ENCODE measurements at places on chromosomes 4 and X.

DNA sequence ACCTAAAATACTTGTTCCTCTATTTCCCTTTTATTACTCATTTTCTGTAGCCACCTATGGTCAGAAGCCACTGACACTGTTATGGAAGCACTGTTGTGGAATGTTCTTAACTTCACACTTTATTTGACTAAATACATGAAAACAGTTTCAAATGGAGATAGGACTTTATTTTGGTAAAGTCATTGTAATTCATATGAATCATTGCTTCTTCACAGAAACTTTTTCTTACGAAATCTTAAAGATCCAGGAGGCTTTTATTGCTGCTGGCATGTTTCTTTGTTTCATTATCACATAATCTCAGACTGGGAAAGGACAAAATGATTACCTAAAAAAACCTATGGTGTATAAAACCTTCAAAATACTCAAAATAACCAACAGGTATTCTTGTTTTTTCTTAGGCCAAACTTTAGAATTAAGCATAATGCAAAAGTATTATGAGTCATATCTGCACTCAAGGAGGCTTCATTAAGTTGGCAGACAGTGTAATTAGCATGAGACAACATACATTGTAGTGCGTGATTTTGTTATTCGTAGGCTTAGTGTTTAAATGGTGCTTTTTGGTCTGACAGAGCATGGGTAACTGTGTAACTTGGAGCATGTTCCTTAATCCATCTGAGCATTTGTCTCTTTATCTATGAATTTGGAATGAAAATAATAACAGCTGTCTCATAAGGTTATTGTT is 58.0 kb downstream of the SH3BGRL start:
- DNase-seq: no peak

- no peak for DNase-seq
These were observed 87.0 kb downstream of the ZNF827 start for GRCh38 chr4:145851511-145852201.

DNA sequence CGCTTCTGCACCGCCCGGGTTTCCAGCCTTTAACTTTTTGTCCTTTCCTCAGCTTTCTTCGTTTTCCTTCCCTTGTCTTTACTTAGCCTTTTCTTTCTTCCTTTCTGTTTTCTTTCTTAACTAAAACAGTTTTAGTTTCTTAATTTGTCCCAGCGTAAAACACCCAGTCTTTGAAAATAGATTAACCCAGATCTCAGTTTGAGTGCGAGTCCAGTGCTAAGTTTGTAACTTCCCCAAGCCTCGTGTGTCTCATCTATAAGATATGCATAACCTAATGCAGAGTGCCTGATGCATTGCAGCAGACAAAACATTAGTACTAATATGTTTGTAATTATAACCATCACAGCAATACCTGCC is 460 bp upstream of the GEMIN8 start:
- DNase-seq: no peak

GRCh38 chr4:16196482-16197393 is 29.5 kb downstream of the TAPT1 start:
- DNase-seq: no peak

GRCh38 chrX:23008431-23009099 is 8.8 kb downstream of the DDX53 start:
- DNase-seq: no peak

GRCh38 chr4:152310257-152310656 is 225.6 kb downstream of the FBXW7 start:
- no peak for DNase-seq

- DNase-seq: no peak
These were observed 23.5 kb downstream of the TMEM31 start for GRCh38 chrX:103734125-103734760.

- no peak for DNase-seq
These were observed 25.9 kb upstream of the ZNF718 start for GRCh38 chr4:98386-98785.

DNA sequence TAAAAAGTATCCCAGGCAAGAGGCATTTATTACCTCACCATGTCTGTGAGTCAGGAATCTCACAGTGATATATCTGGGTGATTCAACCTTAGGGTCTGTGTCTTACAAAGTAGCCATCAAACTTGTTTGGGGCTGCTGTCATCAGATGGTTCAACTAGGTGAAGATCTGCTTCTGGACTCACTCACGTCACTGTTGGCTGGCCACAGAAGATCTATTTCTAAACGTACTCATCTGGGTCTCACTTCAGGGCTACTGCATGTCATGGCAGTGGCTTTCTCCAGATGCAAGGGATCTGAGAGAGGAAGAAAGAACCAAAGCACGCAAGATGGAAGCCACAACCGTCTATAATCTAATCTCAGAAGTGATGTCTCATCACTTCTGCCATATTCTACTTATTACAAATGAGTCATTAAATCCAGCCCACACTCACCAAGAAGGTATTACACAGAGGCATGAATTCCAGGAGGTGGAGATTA is 267.8 kb upstream of the ANKRD50 start:
- DNase-seq: no peak

DNA sequence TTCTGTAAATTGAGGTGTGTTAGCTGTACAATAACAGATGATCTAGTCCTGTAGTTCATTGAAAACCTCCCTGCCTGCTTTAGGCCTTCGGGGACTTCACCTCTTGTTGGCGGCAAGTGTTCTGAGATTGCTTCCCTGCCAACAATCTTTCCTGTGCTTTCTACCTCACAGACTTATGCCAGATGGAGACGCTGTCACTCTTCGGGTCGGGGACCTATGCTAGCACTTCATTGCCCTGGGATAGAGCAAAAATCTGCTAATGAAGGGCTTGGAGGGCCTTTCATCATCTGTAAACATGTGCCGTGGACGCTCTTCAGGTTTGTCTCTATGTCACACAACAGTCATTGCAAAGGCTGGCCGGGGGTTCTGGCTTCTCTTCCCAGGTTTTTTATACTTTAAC is 4.7 kb upstream of the PDLIM3 start:
- no peak for DNase-seq

GRCh38 chrX:150547375-150548115 is 20.9 kb upstream of the MTM1 start:
- no peak for DNase-seq

- DNase-seq: peak; percentile 38
These were observed 58.5 kb upstream of the CLCN4 start for GRCh38 chrX:10098270-10098713.

DNA sequence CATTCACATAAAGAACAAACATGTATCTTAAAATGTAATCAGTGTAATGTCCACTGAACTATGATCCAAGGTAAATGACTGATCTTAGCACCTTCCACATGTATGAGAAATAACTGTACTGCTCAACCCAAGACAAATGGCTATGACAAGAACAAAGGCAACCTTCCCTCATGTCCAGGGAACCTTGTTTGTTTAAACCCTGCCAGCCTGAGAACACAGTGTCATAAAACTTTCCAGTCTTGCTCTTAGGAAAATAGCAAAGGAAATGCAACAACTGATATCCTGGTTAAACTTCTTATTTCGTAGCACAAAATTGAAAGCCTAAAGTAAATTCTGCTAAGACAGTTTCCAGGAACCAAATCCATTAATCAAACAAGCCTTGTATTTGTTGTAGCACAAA is 494.3 kb downstream of the IL15 start:
- DNase-seq: no peak

DNA sequence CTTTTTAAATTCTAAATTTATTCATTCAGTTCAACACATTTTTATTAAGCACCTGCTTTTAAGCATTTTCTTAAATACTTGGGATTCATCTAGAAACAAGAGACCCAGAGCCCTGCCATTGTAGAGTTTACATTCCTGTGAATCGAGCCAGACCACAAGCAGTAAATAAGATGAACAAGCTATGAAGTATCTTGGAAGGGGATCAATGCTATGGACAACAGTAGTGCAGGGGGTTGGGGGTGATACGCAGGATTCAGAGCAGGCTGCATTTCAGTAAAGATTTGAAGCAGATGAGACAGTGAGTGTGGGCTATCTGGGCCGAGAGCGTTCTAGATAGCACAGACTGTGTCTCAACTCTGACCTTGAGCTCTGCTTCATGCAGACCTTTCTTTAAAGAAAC is 35.1 kb downstream of the CLDN22 start:
- no peak for DNase-seq

DNA sequence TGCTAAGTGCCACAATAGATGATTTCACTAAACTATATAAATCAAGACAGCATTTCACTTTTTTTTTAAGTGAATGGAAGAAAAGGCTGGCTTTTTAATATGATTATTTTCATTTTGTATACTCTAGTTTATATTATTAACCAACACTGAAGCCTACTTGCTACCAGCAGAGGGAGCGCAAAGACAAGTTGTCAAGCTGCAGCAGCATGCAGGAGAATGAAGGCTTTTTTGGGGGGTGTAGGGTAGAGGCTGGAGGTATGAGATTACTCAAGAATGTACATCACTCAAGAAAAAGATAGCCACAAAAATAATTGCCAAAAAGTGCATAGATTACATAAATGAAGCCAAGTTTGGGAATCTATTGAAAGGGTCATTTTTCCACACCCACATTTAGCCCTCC is 519.5 kb downstream of the FGF13 start:
- no peak for DNase-seq

DNA sequence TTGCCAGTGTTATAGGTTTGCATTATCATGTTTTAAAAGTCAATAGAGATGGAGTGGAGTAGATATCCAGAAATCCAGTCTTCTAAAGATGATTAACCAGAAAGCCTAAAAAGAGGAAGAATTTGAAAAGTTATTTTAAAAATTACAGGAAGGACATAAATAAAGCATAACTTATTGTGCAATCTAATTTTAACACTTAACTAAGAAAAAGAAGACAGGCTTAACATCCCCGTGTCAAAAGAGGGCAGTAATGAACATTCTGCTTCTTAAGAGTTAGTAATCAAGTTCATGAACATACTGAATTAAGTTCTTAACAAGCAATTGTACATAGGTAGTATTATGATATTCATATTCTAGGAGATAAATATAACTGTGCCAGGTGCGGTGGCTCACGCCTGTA is 39.3 kb downstream of the ELF2 start:
- DNase-seq: no peak

DNA sequence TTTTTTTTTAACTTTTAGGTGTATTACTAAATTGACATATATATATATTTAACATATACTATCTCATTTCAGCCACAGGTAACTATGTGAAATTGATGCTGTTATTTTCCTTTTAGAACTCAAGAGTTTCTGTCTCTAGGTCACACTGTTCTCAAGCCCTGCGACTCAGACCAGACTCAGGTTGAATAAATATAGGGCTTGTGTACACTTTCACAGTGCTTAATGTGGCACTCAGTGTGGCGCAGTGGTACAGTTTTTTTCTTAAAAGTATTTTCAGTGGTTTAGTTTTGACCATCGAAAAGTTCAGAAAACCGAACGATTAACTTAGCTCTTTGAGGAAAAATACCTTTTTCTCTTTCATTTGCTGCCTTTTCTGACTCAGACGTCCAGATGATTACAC is 24.7 kb downstream of the PACRGL start:
- no peak for DNase-seq

DNA sequence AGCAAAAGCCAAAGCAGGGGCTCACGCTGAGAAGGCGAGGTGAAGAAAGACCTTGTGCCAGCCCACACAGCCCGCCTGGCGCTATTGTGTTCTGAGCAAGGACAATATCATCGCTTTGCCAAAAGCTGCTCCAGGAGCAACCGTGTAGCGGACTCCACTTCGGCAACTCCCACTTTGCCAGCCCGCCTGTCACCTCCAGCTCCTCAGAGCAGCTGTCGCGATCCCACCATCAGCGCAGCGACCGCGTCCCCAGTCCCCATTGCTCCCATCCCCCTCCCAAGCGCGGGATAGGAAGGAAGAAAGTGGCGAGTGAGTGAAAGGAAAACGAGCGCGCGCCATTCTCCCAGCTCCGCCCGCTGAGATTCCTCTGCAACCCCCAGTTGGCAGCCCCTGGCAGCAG is 759 bp downstream of the ZC4H2 start:
- no peak for DNase-seq

- DNase-seq: peak; percentile 5
These were observed 133.1 kb downstream of the CORIN start for GRCh38 chr4:47704693-47705325.

DNA sequence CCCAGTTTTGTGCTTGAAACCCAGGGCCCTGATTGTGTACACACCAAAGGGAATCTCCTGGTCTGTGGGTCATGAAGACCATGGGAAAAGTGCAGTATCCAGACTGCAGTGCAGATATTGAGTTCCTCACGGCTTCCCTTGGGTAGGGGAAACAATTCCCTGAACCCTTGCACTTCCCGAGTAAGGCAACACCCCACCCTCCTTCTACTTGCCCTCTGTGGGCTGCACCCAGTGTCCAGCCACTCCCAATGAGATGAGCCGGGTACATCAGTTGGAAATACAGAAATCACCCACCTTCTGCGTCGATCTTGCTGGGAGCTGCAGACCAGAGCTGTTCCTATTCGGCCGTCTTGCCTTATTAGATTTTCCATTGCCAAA is 134.2 kb downstream of the FNIP2 start:
- DNase-seq: no peak

DNA sequence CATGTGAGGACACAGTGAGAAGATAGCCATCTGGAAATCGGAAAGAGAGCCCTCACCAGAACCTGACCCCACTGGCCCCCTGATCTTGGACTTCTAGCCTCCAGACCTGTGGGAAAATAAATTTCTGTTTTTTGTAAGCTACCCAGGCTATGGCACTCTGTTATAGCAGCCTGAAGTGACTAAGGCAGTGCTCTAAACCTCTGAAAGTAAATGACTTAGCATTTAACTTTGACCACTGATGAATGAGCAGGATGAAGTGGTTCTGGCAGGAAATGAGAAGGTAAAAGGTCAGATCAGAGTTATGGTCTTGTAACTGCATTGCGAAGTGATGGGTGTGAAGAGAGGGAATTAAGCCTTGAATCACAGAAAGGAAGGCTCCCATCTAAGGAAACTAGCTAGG is 17.0 kb downstream of the GPAT3 start:
- no peak for DNase-seq

- DNase-seq: no peak
These were observed 99.6 kb downstream of the CFAP47 start for GRCh38 chrX:36019125-36019524.

DNA sequence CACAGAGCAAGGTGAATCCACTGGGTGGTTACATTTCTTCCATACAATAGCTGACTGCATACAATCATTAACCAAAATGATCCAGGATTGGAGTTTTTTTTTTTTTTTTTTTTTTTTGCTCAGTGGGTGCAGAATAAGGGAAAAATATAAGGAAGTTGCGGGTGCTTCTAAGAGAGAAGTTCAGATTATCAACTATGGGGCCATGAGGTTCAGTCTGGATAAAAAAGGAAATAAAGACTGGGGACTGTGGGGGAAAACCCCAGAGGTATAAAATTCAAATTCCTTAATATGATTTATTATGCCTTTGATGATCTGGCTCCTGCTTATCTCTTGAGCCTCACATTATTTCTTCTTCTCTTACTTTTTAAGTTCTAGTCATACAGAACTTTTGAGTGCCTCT is 5.9 kb upstream of the EIF1AX start:
- DNase-seq: no peak

DNA sequence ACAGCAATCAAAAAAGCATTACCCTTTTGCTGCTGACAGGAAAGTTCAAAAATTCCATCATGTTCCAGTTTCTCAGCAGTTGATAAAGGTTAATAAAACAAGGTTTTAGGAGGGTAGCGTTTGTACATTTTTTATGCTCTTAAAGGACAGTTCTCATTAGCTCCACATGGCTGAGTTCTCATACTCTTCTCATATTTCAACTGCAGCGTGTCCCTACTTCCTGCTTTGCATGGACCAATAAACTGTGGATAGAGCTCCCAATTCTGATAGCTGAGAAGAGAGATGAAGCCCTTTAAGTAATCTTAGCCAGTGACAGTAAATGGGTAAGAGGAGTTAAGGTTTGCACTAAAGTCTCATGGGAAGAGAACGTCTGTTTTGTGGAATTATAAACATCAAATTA is 53.5 kb downstream of the SPANXA2 start:
- no peak for DNase-seq
